ENCODE measurements at places on chromosomes 7 and 10. TPM values are rescaled to one million over a fixed set of nuclear protein-coding genes. Genes with fewer than 3 reads are reported as not detected.

GRCh38 chr7:158702944-158703343 lies 1.7 kb downstream of the NCAPG2 start:
- no peak for DNase-seq

DNA sequence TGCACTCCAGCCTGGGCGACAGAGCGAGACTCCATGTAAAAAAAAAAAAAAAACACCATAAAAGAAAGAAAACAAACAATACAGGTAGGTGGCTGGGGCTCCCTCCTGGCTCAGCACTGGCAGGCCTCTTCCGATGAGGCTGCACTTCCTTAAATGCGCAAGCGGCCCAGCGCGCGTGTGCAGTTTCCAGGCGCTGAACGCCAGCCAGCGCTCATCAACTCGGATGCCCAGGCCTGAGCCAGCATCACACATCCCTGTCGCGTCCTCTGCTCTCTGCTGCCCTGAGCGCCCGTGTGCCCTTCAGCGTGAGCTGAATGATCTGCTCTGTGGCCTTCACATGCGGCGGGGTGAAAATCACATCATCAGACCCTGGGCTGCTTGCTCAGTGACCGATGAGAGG lies 31.8 kb downstream of the NUDT1 start:
- no peak for DNase-seq

DNA sequence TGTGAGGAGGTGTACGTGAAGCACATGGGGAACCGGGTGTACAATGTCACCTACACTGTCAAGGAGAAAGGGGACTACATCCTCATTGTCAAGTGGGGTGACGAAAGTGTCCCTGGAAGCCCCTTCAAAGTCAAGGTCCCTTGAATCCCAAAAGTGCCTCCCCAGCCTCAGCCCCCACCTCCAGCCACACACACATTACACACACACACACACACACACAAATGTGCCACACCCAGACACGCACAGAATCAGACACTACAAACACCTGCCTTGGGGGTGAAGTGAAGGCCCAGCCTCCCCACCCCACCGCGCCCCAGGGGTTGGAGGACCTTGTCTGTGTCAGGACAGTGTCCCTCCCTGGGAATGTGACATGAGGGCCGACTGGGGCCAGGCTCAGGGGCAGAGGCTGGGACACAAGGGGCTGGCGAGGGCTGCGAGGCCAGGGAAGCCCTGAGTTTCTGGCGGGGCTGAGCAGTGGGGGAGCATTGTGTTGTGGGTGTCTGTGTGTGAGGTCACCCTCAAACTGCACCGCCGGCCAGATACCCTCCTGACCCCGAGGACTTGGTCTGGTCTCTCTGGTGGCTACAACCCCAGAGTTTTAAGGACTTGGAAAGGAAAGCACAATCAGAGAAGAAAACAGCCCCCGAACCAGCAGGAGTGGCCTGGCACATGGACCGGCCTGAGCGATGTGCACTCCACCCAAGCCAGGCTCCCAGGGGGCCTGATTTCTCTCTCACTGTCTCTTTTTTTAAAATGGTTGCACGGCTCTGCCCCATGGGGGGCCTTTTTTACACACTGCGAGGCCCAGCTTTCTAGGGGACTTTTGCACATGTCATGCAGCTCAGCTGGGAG lies 4.0 kb upstream of the ATP6V1F start:
- no peak for DNase-seq

DNA sequence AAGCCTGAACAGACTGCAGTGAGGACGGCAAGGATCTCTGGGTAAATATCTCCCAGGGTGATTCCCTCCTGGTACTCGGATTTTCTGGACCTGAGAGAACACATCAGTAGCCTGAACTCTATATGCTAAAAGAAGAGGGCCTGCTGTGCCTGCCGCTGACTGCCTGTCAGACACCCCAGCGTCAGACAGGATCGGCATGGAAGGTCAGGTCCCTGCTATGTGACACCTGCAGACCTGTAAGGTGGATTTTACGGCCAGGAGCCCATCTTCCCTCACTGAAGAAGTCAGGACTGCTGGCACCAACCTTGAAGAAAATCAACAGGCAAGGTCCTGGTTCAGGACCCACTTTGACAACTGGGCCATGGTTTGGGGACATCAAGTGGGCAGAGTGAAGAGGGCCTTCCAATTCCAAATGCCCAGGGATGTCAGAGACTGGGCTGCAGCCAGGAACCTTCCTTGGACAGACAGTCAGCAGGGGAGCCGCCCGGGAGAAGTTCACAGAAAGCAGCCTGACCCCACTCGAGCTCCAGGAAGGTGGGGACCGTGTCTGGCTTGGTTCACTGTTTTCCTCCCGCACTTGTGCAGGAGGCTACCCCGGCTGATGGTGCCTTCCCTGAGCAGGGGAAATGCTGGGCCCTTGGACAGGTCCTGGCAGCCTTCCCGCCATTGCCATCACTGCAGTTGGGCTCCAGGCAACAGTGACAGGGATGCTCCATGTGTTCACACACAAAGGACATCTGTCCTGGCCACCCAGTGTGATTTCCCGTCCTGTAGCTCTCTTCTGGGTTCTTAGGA lies 91.8 kb upstream of the LANCL2 start:
- no peak for DNase-seq

DNA sequence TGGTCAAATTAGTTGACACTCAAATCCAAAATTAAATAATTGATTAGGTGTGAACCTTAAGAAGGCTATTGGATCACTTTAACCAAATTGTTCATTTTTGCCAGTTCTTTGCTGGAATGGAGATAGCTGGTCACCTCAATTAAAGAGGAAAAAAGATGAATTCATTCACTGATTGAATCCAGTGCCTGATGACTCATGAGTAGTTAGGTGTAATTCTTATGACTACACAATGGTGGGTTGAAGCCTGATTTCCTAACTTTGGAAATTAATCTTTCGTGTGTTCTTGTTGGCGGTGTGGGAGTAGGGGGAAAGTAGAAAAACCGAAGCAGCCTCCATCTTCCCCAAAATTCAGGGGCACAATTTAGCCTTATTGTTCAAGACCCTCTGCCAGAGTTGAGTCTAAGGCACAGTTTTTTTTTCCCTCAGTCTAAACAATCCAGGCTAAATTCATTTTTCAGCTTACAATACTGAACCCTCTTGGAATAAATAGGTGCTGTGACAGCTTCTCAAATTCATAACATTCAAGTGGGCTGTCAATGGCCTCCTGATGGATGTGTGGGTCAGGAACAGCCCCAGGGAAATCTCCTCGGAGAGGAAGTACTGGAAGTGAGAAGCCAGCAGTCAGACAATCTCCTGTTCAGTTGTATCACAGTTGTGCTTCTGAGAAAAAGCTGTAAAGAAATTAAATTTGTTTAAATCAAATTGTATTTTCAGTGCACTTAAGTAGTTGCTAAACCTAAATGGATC lies 356.6 kb downstream of the BBS9 start:
- DNase-seq, result no peak

DNA sequence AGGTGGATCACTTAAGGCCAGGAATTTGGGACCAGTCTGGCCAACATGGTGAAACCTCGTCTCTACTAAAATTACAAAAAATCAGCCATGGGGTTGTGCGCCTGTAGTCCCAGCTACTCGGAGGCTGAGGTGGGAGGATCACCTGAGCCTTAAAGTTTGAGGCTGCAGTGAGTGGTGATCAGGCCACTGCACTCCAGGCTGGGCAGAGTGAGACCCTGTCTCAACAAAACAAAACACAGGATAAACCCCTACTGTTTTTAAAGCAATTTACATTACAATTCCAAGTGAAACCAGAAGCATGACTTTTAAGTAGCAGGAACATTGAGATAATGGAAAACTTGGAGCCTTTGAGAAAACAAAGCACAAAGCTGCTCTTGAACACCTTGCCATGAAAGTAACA lies 92.4 kb upstream of the BTBD16 start:
- DNase-seq, result no peak

- no peak for DNase-seq
These were observed 190.4 kb downstream of the AHR start for GRCh38 chr7:17488829-17489228.

DNA sequence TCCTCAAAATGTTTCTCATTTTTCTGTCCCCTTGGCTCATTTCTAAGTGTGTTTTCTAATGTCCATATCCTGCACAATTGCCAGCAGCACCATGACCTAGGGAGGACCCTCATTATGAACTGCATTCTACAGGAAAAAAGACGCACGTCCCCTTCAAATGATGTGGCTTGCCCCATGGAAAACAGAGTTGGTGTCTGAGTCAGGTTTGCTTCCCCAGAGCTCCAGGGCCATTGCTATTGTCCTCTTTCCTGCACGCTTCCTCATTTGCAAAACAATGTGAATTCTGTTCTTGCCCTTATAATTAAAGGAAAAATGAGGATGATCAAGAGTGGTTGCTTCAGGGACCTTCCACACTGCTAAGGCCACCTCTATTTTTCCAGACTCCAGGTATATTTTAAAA lies 14.7 kb upstream of the ASB4 start:
- no peak for DNase-seq

DNA sequence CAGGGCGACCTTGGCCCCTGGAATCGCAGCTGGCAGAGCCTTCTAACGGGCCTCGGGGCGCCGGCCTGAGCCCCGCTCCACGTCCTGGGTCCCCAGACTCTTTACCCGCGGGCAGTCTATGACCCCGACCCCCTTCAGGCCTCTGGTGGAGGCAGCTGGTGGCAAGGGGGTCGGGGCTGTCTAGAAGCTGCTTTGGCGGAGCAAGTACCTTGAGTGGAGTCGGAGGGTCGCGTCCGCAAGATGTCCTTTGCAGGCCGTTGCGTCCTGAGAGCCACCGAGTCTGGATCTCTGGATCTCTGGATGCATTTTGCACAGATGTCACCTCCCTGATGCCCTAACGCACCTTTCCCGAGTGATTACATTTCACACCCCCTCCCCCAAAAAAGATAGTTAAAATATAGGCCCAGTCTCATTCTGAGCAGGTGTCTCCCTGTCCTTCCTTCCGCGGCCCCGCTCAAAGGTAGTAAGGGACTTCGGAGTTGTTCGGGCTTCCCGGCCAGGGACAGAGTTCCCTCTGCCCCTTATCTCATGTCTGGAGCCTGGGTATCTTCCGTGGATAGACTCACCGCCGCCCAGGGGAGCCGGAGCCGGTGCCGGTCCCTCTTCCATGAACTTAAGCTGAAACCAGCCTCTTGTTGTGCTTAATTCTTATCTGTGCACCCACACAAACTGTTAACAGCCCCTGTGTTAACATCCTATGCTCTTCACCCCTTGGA lies 457 bp downstream of the ACADSB start:
- peak; percentile 24 for DNase-seq

DNA sequence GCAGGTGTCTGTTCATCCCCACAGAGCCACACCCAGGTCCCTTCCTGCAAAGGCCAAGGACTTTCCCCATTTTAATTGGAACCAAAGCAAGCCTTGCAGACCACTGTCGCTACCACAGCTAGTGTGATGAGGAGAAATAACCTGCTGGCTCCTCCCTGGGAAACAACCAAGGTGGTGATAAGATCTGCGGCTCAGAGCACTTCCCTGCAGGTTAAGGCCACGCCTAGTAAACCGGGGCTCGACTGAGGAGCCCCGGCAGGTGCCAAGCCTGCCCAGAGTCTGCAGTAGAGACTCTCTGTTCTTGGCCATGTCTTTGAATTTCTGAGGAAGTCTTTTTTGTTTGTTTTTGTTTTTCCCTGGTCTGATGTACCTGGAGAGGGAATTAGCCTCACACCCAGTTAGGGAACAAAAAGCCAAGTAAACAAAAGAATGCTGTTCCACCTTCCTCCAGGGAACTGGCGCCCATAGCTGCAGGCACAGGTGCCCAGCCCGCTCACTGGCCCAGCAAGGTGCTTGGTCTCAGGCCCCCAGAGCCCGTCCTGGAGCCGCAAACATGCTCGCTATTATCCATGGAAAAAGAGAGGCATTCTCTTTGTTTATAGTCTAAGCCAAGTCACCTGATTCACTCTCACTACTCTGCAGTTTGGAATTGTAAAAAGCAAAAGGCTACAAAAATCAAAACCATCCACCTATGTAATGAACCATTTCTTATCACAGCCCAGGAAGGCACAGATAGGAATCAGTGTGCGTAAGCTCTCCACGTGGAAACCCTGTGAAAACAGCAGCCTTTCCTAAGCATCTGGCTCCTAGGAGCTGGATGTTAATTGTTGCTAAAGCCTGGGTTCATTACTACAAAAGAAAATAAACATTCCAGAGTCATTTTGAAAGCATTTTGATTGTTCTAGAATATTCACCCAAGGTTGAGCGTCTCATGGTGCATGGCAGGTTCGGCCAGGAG lies 2.7 kb downstream of the GPR146 start:
- peak; percentile 24 for DNase-seq

DNA sequence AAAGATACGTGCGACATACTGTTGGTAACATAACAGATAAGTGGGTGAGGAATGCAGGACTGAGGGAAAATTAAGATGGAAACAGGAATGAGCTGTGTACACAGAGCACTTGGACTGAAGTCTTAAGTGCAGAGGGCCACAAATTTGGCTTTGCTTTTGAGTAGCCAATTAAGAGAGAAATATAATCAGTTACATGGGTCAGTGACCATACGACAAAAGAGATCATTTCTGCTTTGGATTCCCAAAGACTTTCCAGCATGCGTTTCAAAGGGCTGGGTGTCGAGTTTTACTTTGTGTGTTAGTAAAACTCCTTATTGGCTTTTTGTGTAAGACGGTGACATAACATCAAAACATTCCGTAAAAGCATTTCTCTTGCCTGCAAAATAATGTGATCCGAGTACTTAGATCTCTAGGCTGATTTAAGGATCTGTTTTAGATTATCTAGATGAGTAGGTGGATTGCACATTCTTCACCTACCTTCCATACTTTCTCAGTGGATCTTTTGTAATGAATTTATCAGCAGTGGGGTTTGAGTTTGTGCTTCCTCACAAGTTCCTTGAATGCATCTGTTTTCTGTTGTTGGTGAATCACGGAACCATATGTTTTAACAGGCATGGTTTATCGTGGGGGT lies 7.5 kb downstream of the RABGEF1 start:
- no peak for DNase-seq

DNA sequence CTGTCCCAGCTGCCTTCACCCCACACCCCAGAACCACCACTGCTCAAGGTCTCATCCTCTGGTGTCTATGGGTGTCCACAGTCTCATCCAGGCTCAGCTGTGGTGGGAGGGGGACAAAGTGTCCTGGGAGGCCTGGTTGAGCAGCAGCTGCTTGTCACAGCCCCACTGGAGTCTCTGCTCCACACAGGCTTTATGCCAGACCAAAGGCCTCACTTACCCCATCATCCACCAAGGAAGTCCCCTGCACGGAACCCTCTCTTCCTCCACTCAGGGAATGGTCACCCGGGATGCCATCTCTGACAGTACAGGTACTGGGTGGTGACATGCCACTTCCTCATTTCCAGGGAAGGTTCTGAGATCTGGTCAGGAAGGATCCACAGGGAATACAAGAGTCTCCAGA lies 925.4 kb upstream of the ZNF722 start:
- no peak for DNase-seq

Gene FAM204A
- 48.9 TPM for total RNA-seq

Gene OR6V1
- total RNA-seq, result not detected

Gene CRHR2
- total RNA-seq, result 0.45 TPM

Gene NEUROD6
- total RNA-seq, result not detected

Gene SPDYE1
- total RNA-seq, result not detected

Gene PAX4
- not detected for total RNA-seq
